ENCODE measurements at places on chromosomes 11 and 22.

DNA sequence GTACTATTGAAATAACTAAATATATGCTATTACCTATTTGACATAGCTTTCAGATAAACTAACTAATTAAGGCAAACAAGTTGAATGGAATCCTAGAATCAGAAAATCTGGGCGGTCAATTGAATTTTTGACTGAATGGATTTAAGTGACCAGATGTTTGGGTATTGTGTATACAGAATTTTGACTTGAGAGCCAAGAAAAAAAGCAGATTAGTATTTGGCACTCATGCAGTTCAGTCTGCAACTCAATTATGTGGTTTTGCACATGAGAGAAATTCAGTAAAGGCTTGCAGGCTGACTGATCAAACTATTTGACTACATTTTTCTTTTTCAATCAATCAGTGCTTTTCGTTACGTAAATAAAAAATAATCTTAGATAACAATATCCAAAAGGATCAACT is 254.8 kb downstream of the GUCY1A2 start:
- H3K36me3 ChIP-seq: no peaks in the 10 kb centered on the region
- no peak overlapping the region for H3K4me3 ChIP-seq
- no peaks in the 10 kb centered on the region for H3K27me3 ChIP-seq
- DNase-seq: no peak
- H3K4me1 ChIP-seq: no peaks in the 10 kb centered on the region

DNA sequence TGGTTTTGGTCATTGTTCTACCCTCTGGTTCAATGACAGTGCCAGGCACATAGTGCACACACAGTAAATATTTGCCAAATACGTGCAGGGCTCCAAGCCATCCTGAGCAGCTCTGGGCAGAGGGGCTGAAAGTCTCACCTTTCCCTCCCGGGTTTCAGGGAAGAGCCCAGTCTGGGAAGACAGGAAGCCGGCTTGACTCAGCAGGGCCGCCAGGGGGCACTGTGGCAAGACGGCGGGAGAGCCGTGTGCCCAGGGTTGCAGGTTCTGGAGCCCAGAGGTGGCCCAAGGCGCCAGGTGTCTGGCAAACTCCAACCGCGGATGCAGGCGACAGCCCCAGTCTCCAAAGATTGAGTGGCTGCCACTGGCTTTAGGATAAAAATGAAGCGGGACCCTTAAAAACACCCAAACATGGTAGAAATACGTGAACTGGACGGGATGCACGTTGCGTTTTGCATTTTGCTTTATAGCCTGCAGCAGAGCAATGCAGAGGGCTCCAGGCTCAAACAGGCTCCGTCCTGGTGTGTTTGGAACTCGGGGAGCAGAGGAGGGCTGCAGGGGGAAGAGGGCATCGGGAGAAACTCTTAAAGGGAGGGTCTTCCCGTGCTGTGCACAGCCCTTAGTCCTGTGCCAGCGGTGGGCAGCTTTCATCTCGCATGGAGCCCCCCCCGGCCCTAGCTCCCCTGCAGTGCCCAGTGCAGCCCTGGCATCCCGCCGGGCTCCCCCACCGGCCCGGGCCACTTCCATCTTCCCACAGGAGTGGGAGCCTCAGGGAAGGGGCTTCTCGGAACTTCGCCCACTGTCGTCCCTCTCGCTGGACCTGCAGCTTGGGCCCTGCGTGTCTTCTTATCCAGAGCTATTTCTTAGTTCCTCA is 10.7 kb downstream of the KRTAP5-5 start:
- peak; percentile 26 for DNase-seq
- H3K27me3 ChIP-seq: peaks cover 46% of the 10 kb centered on the region
- no peak overlapping the region for H3K4me3 ChIP-seq

DNA sequence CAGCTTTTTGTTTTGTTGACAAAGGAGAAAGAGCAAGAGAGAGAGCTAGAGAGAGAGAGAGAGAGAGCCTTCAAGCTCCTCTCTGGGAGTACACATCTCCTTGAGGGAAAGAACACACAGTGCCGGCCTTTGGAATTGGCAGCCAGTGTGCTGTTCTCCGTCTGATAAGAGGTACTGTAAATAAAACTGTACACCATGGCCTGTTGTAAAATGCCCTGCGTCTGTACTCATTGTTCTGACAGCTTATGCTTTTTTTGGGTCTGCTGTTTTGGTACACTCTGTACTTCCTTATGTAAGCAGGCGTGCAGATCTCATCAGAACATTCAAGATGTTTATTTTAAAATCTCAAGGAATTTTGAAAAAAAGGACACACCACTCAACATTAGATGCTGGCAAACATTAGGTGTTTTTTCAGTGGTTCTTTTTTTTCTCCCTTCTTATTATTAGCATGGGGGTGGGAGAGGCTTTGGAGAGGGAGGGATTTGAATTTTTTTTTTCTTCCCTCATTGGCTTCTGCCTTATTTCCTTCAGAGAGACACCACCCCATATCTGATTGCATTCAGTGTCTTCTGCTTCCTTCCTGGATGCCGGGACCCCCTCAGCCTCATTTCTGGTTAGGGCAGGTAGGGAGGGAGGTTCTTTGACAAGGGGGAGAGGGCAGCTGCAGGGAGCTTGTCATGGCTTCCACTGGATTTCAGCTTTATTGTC is 116.8 kb upstream of the NNMT start:
- no peak overlapping the region for H3K27ac ChIP-seq
- peak; percentile 92 for DNase-seq
- no peaks in the 10 kb centered on the region for H3K4me1 ChIP-seq
- H3K4me3 ChIP-seq: no peak overlapping the region

GRCh38 chr11:68996376-68997123 is 15.8 kb upstream of the MRGPRD start:
- H3K36me3 ChIP-seq: no peaks in the 10 kb centered on the region
- DNase-seq: no peak
- peaks cover 10% of the 10 kb centered on the region for H3K4me1 ChIP-seq
- no peak overlapping the region for H3K4me3 ChIP-seq
- H3K27ac ChIP-seq: no peak overlapping the region

DNA sequence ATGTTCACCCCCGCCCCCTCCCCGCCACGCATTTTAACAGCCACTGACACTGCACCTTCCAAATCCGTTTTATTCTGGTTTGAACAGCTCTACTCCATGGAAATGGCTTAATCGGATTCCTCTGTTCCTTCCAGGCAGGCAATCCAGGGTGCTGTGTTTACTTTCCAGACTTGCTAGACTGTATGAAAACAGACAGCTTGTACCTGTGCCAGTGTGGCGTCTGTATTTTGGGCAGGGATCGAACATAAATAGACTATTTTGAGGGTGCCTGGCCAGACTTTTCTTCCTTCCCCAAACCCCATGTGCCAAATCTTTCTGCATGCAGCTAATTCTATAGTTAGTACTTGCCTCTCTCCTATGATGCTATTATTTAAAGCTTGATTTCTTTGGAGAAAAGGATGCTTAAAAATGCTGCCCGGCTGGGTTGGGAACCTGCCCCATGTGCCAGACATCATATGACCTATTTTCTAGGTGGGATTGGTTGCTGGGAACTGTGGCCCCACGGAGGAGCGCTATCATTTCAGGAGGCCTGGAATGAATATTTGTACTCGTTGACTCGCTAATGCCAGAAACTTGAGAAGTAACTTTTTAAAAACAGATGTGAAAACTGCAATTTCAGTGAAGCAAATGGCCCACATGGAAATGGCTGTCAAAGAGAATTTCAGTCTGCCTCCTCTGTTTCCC is 814.8 kb downstream of the BRD1 start:
- H3K4me3 ChIP-seq: no peak overlapping the region
- no peak overlapping the region for H3K27ac ChIP-seq
- no peak for DNase-seq
- no peaks in the 10 kb centered on the region for H3K36me3 ChIP-seq

DNA sequence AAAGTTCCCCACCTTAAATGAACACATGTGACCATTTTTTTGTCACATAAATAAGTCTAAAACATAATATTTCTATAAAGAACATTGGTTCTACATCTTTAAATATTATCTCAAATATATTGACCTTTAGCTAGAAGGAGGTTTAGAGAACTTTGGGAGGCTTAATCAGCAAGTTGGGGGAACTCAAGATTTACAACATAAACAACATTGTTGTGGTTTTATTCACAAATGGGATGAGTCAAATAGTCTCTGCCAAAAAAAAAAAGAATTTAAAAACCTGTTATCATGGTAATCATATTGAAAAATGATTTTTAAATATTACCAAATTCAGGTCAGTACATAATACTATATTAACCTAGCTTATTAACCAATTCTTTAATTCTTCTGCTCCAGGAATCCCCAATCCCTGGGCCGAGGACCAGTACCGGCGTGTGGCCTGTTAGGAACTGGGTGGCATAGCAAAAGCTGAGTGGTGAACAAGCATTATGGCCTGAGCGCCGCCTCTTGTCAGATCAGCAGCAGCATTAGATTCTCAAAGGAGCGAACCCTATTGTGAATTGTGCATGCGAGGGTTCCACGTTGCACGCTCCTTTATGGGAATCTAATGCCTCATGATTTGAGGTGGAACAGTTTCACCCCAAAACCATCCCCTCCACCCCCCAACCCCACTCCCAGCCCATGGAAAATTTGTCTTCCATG is 98.2 kb downstream of the RDX start:
- no peak overlapping the region for H3K4me3 ChIP-seq
- peaks cover 24% of the 10 kb centered on the region for H3K4me1 ChIP-seq
- H3K27ac ChIP-seq: no peak overlapping the region
- no peaks in the 10 kb centered on the region for H3K36me3 ChIP-seq

DNA sequence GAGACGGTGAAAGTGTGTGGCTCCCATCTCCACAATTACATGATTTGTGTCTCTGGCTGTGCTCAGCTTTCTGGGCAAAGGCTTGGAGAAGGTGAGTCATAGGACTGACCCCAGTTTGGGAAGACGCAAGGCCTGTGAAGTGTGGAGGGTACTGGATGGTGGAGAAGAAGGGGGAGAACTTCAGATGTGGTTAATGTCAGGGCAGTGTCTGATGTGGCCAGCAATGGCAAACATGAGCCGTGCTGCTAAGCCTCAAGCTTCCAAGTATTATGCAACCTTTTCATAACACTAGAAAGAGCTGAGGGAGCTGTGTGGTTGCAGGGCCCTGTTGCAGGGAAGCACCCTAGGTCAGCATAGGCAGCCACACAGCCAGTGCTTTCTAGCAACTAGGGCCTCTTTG is 110.9 kb downstream of the NTM start:
- no peaks in the 10 kb centered on the region for H3K4me1 ChIP-seq
- DNase-seq: no peak
- H3K27me3 ChIP-seq: peaks cover 3% of the 10 kb centered on the region
- H3K27ac ChIP-seq: no peak overlapping the region
- no peaks in the 10 kb centered on the region for H3K36me3 ChIP-seq

DNA sequence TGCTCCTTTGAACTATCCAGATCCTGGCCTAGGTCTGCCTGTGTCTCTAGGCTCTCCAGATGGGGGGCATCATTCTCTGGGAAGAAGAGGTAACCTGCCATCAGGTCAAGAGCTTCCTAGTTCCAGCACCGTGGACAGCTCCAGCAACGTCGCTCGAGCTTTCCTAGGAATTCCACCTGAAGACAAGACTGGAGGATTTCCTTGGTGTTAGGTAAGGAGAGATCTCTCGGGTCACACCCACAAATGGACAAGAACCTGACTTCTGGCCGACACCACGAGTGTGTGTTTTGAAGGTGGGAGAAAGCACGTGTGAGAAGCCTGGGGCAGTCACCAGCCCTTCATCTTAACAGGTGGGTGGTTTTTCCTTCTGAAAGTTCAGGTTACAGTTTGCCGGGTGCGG is 1.2 kb downstream of the PRG3 start:
- no peak overlapping the region for H3K27ac ChIP-seq
- peak; percentile 34 for DNase-seq
- H3K36me3 ChIP-seq: no peaks in the 10 kb centered on the region
- H3K27me3 ChIP-seq: peaks cover 33% of the 10 kb centered on the region
- H3K4me3 ChIP-seq: no peak overlapping the region

GRCh38 chr22:26336773-26337172 is 92.3 kb upstream of the ASPHD2 start:
- H3K4me3 ChIP-seq: no peak overlapping the region
- H3K36me3 ChIP-seq: no peaks in the 10 kb centered on the region
- H3K27me3 ChIP-seq: peaks cover 79% of the 10 kb centered on the region
- DNase-seq: no peak
- no peak overlapping the region for H3K27ac ChIP-seq

- no peaks in the 10 kb centered on the region for H3K36me3 ChIP-seq
- no peak overlapping the region for H3K27ac ChIP-seq
- DNase-seq: no peak
- no peaks in the 10 kb centered on the region for H3K4me1 ChIP-seq
- H3K27me3 ChIP-seq: no peaks in the 10 kb centered on the region
These were observed 13.6 kb downstream of the GRM5 start for GRCh38 chr11:89052220-89052619.

- no peaks in the 10 kb centered on the region for H3K27me3 ChIP-seq
- H3K27ac ChIP-seq: no peak overlapping the region
- H3K36me3 ChIP-seq: no peaks in the 10 kb centered on the region
- peak; percentile 22 for DNase-seq
These were observed 2.1 kb downstream of the KIF18A start for GRCh38 chr11:28105869-28106268.

DNA sequence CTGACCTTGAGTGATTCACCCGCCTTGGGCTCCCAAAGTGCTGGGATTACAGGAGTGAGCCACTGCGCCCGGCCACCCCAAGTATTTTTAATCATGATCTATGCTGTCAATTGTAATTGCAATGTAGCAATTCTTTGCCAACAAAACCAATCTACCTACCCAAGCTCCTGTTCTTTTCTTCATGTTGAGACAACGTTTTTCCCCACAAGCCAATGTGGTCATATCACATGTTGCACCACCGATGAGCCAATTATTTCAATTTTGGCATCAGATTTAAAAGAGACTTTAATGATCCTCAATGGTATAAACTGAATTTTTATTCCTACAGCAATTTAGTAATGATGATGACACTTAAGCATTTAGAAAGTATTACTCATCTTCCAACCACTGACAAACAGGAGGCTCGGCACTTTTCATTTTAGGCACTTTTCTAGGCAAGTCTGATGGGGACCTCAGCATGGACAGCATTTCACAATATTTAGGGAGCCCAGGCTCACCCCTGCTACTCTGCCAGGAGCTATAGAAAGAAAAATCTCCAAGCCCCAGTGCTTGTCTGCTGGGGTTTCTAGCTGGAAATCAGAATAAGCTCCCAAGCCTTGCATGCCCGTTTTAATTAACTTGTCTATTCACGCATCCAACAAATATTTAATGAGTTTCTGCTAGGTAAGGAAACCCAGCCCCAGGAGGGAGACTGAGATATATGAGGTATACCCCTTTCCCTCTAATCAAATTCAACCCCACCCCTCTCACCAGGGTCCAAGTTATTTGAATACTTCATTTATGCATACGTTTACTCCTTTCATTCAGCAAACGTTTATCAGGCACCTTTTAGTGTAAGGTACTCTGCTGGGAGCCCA is 291.4 kb downstream of the ST3GAL4 start:
- no peak overlapping the region for H3K4me3 ChIP-seq
- no peak for DNase-seq
- peaks cover 11% of the 10 kb centered on the region for H3K4me1 ChIP-seq
- no peaks in the 10 kb centered on the region for H3K36me3 ChIP-seq
- peak overlapping the region; percentile 70 for H3K27ac ChIP-seq

GRCh38 chr22:36831206-36831605 is 14.4 kb upstream of the PVALB start:
- H3K27ac ChIP-seq: no peak overlapping the region
- no peaks in the 10 kb centered on the region for H3K4me1 ChIP-seq
- no peaks in the 10 kb centered on the region for H3K36me3 ChIP-seq
- peaks cover 41% of the 10 kb centered on the region for H3K27me3 ChIP-seq
- no peak for DNase-seq
- no peak overlapping the region for H3K4me3 ChIP-seq

Data from mesenchymal stem cell (in vitro differentiated cells and primary cell).